Osteocyte (in vitro differentiated cells): ENCODE measurements at places on chromosomes 13 and 19.

DNA sequence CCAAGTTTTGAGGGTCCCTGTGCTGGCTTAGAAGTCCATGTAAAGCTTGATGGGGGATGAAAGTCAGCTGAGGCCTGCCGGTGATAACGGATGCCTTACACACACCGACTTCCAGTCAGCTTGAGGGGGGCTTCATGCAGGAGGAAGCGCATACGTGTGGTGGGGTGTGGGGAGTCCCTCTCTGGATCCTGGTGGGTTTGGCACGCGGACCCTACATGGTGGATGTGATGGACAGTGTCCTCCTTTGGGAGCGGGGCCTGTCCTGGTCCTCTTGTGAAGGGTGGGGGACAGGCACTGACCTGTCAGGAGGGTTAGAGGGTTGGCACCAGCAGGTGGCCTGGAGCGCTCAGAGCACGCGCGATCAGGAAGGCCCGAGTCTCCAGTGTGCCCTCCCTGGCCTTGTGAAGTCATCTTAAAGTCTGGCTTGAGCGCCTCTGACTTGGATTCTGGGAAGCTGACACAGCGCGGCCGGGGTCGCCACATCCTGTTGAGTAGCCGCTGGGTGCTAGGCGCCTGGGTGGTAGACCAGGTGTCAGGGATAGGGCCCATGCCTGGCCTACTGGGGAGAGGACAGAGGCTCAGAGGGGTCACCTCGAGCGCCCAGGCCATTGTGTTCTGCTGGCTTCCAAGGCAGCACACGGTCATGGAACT is 2.9 kb downstream of the DAZAP1 start:
- no peak for DNase-seq

- peak; percentile 93 for DNase-seq
Observed at GRCh38 chr19:1266129-1266915, 2.8 kb upstream of the CIRBP start.

- no peak for DNase-seq
Observed at GRCh38 chr13:77062097-77062496, 35.1 kb upstream of the FBXL3 start.

DNA sequence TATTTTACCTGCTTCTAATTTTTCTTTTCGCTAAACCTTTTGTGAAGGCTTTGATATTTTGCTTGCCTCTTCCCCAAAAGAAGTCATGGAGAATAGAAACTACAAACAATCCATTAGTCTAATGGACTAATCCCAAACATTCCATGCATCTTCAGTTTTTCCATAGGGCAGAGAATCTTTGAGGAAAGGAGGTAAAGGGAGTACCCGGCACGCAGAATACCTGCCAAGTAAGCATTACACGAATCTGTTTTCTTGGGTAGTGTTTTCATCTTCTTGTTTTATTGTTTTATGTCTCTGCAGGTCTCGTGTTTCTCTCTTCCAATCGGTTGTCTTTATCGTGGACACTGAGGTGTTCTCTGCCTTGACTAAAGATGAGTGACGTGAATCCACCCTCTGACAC is at the start of gene NLRP8:
TSS of gene NLRP8 (plus strand) at position 301 of the 400 bp plus-strand sequence.
- no peak for DNase-seq
